ENCODE measurements at places on chromosomes 2 and 18. TPM values are rescaled to one million over a fixed set of nuclear protein-coding genes. Genes with fewer than 3 reads are reported as not detected.
A peak's percentile ranks its signal among the peaks of the same experiment; 100 is the strongest.

DNA sequence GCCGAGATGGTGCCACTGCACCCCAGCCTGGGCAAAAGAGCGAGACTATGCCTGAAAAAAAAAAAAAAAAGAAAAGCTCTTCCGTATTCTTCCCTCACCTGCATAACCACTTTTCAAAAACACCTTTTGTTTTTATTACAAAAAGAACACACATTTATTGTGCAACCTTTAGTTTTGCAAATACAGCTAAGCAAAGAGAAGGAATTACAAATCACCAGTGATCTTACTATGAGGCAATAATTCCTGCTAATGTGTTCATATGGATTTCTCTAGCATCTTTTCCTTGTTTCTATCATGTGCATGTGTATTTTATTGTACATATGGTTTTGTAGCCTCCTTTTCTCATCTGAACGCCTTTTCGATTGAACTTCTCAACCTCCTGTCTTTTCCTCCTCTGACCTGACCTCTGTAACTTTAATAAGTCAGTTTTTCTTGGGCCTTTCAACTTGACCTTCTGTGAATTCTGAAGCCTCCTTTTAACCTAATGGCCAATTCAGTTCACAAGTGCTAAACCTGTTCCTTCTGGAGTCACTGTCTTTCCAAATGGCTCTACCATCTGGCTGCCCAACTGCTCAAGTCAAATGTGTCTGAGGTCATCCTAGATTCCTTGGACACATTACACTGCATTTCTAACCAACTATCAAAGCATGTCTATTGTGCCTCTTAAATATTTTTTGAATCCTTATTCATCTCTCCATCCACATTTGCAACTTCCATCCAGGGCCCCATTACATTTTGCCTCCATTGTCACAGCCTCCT is 59.1 kb upstream of the DAPL1 start:
- H3K27ac ChIP-seq = no peak overlapping the region
- H3K36me3 ChIP-seq = no peaks in the 10 kb centered on the region
- peaks cover 6% of the 10 kb centered on the region for H3K27me3 ChIP-seq
- no peak overlapping the region for H3K4me3 ChIP-seq
- no peak for DNase-seq
- H3K4me1 ChIP-seq = no peaks in the 10 kb centered on the region

GRCh38 chr2:234490271-234491091 is 6.4 kb downstream of the ARL4C start:
- H3K27ac ChIP-seq = peak overlapping the region; percentile 26
- no peak for DNase-seq
- H3K27me3 ChIP-seq = peaks cover 20% of the 10 kb centered on the region
- no peak overlapping the region for H3K4me3 ChIP-seq
- H3K36me3 ChIP-seq = no peaks in the 10 kb centered on the region

DNA sequence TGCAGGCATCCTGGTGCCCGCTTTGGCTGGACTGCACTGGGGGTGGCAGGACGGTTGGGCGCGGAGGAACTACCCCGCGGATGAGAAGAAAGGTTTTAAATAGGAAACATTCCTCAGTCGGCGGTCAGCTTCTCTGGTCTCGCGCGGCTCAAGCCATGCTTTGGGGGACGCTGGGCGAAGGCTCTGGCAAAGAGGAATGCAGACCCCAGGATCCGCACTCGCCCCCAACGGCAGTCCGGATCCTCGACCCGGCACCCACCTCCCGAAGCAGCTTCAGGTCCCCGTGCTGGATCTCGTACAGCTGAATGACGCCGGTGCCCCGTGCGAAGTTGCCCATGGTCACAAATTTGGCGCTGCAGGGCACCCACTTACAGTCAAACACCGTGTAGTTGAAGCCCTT is 686 bp upstream of the PNO1 start:
- H3K4me1 ChIP-seq = peaks cover 8% of the 10 kb centered on the region
- no peak for DNase-seq
- H3K27ac ChIP-seq = peak overlapping the region; percentile 87
- H3K27me3 ChIP-seq = no peaks in the 10 kb centered on the region
- peak overlapping the region; percentile 91 for H3K4me3 ChIP-seq

Gene IL1F10
- total RNA-seq = not detected

DNA sequence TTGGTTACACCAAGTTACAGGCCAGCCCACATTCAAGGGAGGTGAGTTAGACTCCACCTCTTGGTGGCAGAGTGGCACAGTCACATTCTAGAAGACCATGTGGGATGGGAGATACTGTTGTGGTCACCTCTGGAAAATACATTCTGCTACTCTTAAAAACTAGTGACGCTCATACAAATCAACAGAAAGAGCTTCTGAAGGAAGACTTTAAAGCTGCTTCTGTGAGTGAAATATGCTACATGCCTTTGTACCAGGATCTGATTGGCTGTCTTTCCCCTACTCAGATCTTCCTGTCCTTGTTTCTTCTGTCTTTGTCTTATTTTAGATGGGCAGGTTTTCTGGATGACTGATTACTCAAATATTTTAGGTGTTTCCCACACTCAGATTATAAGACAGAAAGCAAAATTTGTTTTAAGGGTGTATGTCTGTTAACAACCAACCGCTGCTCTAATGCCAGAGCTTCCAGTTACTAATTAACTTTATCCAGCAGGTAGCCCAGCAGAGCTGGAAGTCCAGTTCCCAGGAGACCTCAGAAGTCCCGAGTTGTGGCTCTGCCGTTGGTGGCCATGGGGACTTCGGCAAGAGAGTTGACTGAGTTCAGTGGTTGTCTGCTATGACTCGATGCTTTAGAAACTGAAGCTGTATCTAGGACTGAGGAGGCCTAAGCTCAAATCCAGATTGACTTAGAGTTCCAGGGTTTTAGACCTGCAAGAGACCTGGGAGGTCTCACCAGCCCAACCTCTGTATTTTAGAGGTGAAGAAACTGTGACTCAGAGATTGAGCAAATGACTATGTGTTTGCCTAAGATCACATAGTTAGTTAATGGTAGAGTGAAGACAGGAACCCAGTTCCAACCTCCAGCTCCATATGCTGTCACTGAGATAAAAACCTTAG is 7.4 kb downstream of the IL1R2 start:
- no peaks in the 10 kb centered on the region for H3K27me3 ChIP-seq
- peak overlapping the region; percentile 77 for H3K27ac ChIP-seq
- no peak overlapping the region for H3K4me3 ChIP-seq

Gene PLA2R1
- total RNA-seq = 12.3 TPM

DNA sequence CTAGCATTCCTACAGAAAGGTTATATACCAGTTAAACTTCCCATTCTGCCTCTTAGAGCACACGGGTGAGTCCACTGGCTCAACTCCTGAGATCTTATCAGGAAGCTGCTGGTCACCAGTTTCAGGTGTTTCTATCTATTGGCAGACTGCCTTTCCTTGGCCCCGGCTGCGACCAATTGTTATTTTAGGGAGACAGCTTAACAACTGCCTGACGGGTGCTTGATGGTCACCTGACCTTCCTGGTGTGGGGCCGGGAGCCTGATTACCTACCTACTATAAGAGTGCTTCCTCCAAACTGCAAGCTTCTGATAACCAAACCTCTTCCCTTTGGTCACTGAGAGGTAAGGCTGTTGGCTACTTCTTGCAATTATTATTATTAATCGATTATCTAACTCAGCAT is 122.1 kb upstream of the XIRP2 start:
- H3K36me3 ChIP-seq = no peaks in the 10 kb centered on the region
- H3K4me3 ChIP-seq = no peak overlapping the region
- no peak for DNase-seq
- H3K27me3 ChIP-seq = no peaks in the 10 kb centered on the region
- no peak overlapping the region for H3K27ac ChIP-seq

GRCh38 chr2:130390460-130391057 is 34.7 kb downstream of the PTPN18 start:
- no peaks in the 10 kb centered on the region for H3K27me3 ChIP-seq
- H3K4me1 ChIP-seq = peaks cover 9% of the 10 kb centered on the region
- H3K36me3 ChIP-seq = no peaks in the 10 kb centered on the region
- peak overlapping the region; percentile 34 for H3K4me3 ChIP-seq
- H3K27ac ChIP-seq = peak overlapping the region; percentile 95
- peak; percentile 68 for DNase-seq

DNA sequence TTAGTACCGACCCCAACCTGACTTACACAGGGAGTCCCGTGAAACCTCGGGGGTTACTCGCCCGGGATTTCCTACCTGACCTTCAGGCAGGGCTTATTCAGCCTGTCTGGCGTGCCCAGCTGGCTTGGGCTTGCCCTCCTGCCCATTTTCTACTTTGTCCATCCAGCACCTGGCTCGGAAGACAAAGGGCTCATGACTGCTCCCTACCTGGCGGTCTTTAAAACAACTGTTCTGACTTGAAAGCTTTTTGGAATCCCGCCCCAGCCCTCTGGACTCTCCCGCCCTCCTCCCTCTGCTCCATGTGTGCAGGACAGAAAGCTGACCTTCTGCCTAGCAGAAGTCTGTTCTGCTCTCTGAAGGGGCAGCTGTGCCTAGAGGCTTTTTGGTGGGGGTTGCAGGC is 43.1 kb downstream of the ACKR3 start:
- H3K4me1 ChIP-seq = no peaks in the 10 kb centered on the region
- H3K36me3 ChIP-seq = no peaks in the 10 kb centered on the region
- DNase-seq = no peak
- H3K27me3 ChIP-seq = no peaks in the 10 kb centered on the region

GRCh38 chr18:396556-396955 is 103.9 kb downstream of the COLEC12 start:
- no peak for DNase-seq
- no peak overlapping the region for H3K27ac ChIP-seq
- peaks cover 15% of the 10 kb centered on the region for H3K4me1 ChIP-seq
- H3K4me3 ChIP-seq = no peak overlapping the region
- no peaks in the 10 kb centered on the region for H3K36me3 ChIP-seq

GRCh38 chr2:163878718-163879117 is 142.9 kb upstream of the FIGN start:
- H3K4me3 ChIP-seq = no peak overlapping the region
- H3K36me3 ChIP-seq = no peaks in the 10 kb centered on the region
- H3K27ac ChIP-seq = no peak overlapping the region
- no peaks in the 10 kb centered on the region for H3K27me3 ChIP-seq
- DNase-seq = no peak

DNA sequence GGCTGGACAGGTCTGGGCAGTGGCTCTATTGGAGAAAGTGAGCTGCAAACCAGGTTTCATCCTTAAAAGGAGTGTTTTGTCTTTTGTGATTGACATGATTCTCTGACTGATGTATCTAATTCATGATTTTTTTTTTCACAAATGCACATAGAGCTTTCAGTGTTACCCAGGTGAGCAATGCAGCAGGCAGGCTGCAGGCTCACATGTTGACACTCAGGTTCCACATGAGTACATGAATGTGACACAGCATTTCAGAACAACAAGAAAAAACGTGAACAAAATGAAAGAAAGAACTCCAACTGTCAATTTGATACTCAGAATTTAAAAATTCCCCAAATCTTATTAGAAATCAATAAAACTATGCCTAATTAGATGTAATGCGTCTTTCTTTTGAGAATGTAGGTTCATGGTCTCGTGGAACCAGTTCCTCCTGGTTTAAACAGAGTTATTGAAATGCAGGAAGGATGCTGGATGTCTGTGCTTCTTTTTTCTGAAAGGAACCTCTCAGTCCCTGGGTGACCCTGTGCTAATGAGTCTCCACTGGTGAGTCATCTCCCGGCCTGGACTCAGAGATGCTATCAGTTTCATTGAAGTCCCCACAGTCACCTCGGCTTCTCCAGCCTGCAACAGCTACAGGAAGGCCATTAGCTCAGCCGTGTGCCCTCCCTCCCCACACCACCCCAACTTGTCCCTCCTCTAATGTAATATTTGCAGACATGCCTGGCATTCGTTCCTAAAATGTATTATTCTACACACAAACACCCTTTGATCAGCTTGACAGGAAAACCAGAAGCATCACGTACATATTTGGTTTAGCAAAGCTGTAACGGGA is 430.4 kb downstream of the LPIN1 start:
- H3K36me3 ChIP-seq = no peaks in the 10 kb centered on the region
- H3K4me1 ChIP-seq = no peaks in the 10 kb centered on the region
- H3K4me3 ChIP-seq = no peak overlapping the region

- no peaks in the 10 kb centered on the region for H3K4me1 ChIP-seq
- no peaks in the 10 kb centered on the region for H3K36me3 ChIP-seq
- DNase-seq = no peak
- no peak overlapping the region for H3K27ac ChIP-seq
Measured at GRCh38 chr18:730692-731091, 18.3 kb upstream of the ENOSF1 start.

Gene CCDC178
- not detected for total RNA-seq

DNA sequence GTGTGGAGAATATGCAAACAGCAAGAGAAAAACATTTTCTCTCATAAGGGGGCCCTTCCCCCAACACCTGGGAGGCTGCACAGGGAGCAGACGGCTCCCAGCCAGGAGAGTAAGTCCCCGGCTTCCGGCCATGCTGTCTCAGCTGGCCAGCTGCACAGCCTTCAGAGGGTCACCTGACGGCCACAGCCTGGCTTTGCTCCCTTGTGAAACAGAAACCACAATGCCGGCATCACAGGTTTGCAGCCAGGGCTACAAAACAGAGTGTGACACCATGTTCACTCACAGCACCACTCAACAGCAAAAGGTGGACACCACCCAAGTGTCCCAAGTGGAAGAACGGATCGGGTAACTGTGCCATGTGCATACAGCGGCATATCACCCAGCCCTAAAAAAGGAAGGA is 86.9 kb upstream of the GPC1 start:
- H3K4me1 ChIP-seq = peaks cover 2% of the 10 kb centered on the region
- no peak overlapping the region for H3K4me3 ChIP-seq
- H3K27ac ChIP-seq = no peak overlapping the region
- H3K36me3 ChIP-seq = no peaks in the 10 kb centered on the region

- peaks cover 75% of the 10 kb centered on the region for H3K27me3 ChIP-seq
- H3K36me3 ChIP-seq = no peaks in the 10 kb centered on the region
- no peak overlapping the region for H3K27ac ChIP-seq
Measured at GRCh38 chr2:172080641-172081220, 4.6 kb upstream of the DLX1 start.

DNA sequence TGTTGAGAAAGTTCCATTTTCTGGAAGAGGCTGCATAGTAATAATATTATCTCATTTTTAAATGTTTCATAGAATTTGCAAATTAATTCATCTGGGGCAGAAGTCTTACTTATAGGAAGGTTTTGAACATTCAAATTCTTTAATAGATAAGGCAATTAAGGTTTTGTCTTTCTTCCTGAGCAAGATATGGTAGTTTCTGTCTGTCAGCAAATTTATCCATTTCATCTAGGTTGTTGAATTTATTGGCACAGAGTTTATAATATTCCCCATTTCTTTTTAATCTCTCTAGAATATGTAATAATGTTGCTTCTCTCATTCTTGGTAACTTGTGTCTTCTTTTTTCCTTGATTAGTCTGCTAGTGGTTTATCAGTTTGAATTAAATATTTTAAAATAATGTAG is 90.2 kb upstream of the EPB41L5 start:
- no peak overlapping the region for H3K4me3 ChIP-seq
- no peaks in the 10 kb centered on the region for H3K36me3 ChIP-seq
- H3K27me3 ChIP-seq = no peaks in the 10 kb centered on the region

- no peaks in the 10 kb centered on the region for H3K27me3 ChIP-seq
- no peak overlapping the region for H3K27ac ChIP-seq
- H3K4me1 ChIP-seq = peaks cover 5% of the 10 kb centered on the region
Measured at GRCh38 chr2:74448771-74449170, 6.1 kb upstream of the INO80B start.

Gene ACYP2
- 1.6 TPM for total RNA-seq

Gene SLC9A2
- 151 TPM for total RNA-seq

DNA sequence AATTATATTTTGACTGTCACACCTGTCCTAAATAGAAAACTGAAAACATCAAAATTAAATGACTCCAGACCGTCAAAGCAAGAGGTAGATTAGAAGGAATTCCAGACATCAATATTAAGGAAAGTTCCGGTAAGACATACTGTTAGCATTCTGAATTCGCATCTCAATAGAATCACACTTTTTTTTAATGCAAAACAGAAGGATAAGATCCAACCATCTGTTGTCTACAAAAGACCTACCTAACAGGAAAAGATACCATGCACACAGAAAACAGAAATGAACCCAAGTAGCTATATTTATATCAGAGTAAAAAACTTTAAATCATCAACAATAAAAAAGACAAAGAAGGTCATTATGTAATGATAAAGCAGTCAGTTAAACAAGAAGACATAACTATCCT is 145.0 kb downstream of the TMX3 start:
- DNase-seq = no peak
- H3K4me3 ChIP-seq = no peak overlapping the region
- H3K4me1 ChIP-seq = no peaks in the 10 kb centered on the region
- no peaks in the 10 kb centered on the region for H3K36me3 ChIP-seq
